ENCODE measurements at places on chromosomes 11 and 22. TPM values are rescaled to one million over a fixed set of nuclear protein-coding genes. Genes with fewer than 3 reads are reported as not detected.

The BSCL2 gene
- 40.8 TPM for total RNA-seq

DNA sequence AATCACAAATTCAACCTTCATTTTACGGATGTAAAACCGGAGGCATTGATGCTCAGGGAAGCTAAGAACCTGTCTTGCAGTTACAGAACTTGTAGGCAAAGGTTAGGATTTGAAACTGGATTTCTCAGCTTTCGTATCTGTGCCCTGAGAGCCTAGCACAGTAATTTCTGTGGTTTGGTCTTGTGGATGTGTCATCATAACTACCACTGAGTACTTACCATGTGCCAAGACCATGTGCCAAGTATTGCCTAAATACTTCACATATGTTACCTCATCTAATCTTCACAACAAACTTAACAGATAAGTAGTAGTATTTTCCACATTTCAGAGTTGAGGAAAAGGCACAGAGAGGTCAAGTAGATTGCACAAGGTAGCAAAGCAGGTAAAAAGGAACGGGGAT is 140.7 kb downstream of the NXPE2 start:
- DNase-seq = no peak

The RIC8A gene
- total RNA-seq = 139 TPM

The RAG2 gene
- not detected for total RNA-seq

The KRTAP5-7 gene
- not detected for total RNA-seq

- no peak for DNase-seq
Observed at GRCh38 chr11:119285431-119285830, 31.5 kb downstream of the MCAM start.

DNA sequence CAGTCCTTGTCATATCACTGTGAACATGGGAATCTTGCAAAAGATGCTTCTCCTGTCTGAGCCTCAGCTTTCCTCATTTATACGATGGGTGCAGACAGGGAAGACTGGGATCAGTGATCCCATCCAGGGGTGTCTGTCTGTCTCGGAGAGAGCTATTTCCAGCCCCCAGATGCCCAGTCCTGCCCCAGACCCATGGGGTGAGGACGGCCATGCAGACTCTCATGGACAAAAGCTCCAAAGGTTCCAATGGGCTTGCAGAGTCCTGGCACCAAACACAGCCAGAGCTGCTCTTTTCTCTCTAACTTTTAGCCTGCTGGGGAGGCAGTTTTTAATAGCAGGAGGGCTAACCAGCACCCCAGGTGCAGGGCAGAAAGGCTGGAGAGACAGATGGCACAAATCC is 5.2 kb downstream of the SCUBE1 start:
- DNase-seq = no peak

GRCh38 chr11:46421257-46421880 is 29.8 kb upstream of the CHRM4 start:
- no peak for DNase-seq

DNA sequence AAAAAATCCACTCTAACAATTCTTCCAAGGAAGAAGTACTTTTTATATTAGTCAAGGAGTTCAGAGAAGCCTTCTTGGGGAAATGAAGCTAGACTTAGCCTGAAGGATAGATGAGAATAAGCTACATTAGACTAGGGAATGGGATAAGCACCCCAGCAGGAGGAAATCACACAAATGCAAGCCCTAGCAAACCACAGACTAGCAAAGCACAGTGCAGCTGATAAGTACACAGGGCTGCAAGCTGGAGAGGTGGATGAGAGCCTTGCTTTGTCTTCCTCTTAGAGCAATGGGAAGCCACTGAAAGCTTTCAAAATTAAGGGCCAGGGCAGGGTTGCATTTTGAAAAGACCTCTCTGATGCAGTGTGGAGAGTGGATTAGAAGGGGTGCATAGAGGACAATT is 946.2 kb downstream of the LRRC4C start:
- DNase-seq = no peak

DNA sequence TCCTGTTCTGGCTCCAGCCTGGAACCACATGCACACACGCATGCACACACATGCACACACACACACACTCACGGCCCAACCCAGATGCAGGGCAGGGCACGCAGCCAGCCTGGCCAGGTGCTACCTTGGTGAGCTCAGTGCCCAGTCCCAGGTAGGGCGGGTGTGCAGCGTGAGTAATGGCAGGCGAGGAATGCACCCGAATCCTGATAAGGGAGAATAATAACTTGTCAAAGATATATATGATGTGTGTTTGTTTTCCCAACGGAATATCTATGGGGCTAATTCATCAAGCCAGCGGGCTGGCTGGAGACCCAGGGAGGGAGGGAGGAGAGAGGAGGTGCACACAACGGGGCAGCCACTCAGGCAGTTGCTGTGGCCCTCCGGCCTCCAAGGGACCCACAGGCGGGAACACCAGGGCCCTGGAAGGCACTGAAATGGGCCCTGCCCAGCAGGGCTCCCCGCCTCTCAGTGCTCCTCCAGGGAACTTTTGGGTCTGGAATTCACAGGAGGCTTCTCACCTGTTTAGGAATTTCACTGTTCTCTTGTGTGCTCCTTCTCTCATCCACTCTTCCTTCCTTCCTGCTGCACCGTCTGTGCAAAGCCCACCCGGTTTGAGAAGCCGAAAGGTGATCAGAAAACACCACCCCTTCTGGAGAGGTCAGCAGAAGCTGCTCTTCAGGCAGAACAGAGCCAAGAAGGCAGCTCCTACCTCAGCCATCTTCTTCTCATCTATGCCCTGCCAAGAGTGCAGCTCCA is 79.0 kb downstream of the BUD13 start:
- DNase-seq = no peak

DNA sequence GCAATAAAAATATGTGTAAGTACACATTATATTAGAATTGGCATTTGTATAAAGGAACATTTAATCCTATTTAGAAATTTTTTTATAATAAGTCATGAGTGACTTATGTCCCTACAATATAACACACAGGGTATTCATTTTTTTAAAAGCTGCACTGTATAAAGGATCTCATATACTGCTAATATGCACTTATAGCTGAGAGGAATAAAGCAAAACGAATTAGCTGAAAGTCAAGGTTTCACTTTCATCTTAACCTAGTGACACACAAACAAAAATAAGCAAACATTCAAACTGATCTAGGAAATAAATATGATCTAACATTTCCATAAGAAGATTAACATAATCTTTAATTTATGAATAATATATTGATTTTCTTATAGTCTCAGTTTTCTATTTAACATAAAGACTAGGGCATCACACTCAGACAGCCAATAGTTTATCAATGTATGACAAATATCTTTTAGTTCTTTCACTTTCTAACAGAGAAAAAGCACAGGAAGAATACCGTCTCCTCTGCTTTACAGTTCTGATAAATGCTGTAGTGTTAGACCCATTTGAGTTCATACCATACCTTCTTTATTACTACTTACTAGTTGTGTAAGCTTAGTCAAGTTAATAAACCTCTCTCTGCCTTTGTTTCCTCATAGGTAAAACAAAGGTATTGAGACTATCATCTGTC is 42.9 kb downstream of the DCDC1 start:
- DNase-seq = no peak

The PNPLA5 gene
- total RNA-seq = not detected

Data from myocyte (in vitro differentiated cells).